ENCODE measurements at places on chromosomes 3 and 15.

GRCh38 chr3:188348435-188349244, 194.7 kb downstream of the LPP start:
- DNase-seq: no peak

GRCh38 chr3:45929042-45929679, 14.1 kb upstream of the CXCR6 start:
- DNase-seq: no peak

DNA sequence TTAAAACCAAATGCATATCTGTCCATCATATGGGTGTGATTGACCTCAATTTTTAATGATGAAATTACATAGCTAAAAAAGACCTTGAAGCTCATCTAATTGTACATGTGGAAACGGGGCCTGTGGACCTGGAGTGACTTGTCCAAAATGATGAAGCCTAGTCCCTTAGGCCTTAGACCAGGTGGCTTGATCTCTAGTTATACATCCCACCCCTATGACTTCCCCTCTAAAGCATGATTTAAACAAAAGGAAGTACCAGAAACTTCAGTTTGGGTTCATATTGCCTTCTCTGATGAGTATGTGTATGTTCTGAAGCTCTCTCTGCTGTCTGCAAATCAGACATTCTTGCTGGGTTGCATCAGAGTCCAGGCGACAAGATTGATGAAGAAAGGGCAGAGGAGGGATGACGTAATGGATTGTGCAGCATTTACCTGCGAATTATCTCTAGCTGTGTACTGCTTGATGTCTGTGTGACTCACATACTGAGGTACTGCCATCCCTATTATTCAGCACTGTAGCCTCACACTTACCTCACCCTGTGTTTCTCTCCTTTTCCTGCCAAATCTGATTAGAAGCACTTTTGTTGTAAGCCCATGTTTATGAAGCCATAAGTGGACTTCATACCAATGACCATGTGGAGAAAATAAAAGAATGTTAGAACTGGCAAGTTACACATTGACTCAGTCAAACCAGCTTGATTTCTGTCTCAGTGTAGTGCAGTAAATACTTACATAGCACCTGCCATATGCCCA, 111.5 kb downstream of the FILIP1L start:
- peak; percentile 30 for DNase-seq

DNA sequence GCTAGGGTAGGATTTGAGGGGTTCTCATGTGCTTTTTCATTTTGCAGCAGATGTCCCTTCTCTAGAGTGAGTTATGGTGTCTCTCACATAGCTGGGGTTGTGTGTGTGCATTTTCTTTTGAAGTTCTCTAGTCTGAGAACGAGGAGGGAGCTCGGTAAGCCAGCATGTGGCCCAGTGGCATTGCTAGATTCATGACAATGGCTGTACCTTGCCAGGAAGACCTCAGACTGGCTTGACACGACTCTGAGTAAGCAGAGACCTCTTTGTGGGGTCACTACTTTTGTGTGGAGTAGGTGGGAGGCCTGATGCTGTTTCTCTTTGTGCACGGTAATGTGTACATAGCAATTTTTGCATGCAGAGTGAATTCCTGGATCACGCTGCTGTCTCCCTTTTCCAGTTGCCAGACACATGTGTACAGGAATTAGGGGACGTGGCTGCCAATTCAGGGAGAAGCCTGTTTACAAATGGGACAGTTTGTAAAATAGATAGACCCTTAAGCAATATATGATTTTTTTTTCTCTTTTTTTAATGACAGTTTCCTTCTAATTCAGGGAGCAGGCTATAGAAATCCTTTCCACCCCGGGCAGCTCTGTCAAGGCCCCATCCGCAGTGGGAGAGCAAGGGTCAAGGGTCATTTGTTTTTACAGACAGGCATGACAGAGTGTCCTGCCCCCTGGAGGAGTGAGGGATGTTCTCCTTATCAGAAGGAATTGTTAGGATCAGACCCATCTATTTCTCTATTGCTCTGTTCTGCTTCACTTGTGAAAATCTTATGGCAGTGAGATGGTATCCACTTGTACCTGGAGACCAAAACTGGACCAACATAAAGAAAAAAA, 4.6 kb downstream of the CACNA1D start:
- no peak for DNase-seq

DNA sequence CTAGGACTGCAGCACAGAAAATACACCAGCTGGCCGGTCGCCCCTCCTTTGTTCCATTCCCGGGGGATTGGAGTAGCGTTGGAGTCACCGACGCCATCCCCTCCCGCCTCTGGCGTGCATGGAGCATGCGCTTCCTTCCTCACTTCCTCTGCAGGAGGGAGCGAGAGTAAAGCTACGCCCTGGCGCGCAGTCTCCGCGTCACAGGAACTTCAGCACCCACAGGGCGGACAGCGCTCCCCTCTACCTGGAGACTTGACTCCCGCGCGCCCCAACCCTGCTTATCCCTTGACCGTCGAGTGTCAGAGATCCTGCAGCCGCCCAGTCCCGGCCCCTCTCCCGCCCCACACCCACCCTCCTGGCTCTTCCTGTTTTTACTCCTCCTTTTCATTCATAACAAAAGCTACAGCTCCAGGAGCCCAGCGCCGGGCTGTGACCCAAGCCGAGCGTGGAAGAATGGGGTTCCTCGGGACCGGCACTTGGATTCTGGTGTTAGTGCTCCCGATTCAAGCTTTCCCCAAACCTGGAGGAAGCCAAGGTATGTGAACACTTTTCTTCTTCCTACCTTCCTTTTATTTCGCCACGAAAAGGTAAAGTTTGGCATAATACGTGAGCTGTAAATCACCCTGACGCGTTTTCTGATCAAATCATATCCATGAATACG, at the start of gene SCG3:
Gene SCG3, plus strand, starts transcription at position 201 of the 661 bp plus-strand sequence. Its CDS starts 253 bp downstream, at position 454.
- DNase-seq: peak; percentile 81

DNA sequence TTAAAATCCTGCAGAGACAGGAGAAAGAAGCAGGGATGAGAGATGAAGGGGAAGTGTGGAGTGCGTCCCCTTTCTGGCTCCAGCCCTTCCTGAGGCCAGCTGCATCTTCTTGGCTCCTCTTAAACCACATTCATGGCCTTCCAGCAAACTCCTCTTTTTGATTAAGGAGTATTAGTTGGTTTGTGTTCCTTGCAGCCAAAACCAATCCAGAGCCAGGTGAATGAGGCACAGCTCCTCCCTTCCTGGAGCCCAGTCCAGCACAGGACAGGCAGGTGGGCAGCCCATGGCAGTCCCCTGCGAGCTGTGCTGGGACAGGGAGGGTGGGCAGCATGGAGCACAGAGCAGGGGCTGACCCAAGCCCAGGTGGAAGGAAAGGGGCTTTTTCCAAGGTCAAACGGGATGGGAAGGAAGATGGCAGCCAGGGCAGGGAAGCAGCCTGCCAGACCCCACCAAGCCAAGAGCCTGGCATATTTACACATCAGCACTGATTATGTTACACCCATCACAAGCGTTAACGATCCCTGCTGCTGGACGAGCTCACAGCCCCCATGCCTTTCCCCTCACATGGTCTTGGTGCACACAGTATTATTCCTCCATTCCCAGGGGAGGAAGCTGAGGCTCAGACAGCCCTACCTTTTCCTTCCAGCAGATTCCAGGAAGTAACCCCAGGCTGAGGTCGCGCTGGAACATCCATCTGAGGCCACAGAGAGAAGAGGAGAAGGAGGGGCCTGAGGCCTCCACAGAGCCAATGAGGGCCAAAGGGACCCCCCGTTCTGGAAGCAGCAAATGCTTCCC, 175.6 kb downstream of the SMAD6 start:
- DNase-seq: no peak

- DNase-seq: no peak
These were observed 26.0 kb downstream of the NBEAL2 start for GRCh38 chr3:47005212-47006144.

GRCh38 chr3:79215286-79215685, 552.5 kb downstream of the ROBO1 start:
- DNase-seq: no peak

GRCh38 chr3:121064121-121064520, 156.1 kb downstream of the STXBP5L start:
- no peak for DNase-seq

GRCh38 chr3:9716801-9717555, 13.3 kb downstream of the CPNE9 start:
- no peak for DNase-seq

GRCh38 chr15:46685096-46685495, 1032.2 kb upstream of the SEMA6D start:
- DNase-seq: no peak

GRCh38 chr15:79973456-79974195, 2.6 kb upstream of the BCL2A1 start:
- DNase-seq: no peak

- DNase-seq: no peak
These were observed 214.9 kb downstream of the IL20RB start for GRCh38 chr3:137172728-137173127.

- no peak for DNase-seq
These were observed 26.2 kb downstream of the TKT start for GRCh38 chr3:53229606-53230005.

- no peak for DNase-seq
These were observed 63.2 kb upstream of the TNFSF10 start for GRCh38 chr3:172586436-172586835.

DNA sequence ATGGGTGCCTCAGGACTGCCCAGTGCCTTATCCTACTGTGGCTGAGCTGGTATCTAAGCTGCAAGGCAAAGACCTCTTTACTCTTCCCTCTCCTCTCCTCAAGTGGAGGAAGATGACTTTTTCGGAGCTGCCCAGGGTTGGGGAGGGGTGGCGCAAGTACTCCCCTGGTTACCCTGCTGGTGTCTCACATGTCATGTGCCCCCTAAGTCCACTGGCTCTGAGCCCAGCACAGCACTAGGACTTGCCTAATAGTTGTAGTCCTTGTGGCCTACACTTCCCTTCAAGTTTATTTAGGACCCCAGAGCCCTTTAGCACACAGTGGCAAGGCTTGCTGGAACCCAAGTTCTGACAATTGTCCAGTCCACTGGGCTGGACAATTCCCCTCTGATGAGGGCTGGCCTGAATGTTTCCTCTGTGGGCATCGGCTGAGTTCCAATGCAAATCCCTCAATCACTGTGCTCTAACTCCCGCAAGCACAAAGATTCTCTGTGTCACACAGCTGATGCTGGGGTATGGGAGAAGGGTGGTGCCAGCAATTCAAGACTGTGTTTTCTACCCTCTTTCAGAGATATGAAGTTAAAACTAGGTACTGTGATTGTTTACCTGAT, 60.4 kb downstream of the UQCC5 start:
- DNase-seq: no peak

DNA sequence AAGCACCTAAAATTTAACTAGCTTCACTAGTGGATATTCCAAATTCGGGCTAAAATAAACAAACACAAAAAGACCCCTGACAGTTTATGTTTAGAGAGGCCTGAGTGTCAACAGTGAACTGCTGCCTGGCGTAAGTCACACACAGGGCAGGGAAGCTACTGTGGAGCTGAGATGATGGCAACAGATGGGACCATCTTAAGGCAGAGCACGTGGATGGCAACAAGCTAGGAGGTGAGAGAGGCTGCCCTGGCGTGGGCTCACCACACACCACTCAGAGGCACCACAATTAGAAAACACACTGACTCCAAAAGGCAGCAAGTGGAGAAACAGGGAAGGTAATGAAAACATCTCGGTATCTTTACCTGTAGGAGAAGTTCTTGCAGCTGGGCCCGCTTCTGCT, 93.3 kb downstream of the ATP1B3 start:
- no peak for DNase-seq

DNA sequence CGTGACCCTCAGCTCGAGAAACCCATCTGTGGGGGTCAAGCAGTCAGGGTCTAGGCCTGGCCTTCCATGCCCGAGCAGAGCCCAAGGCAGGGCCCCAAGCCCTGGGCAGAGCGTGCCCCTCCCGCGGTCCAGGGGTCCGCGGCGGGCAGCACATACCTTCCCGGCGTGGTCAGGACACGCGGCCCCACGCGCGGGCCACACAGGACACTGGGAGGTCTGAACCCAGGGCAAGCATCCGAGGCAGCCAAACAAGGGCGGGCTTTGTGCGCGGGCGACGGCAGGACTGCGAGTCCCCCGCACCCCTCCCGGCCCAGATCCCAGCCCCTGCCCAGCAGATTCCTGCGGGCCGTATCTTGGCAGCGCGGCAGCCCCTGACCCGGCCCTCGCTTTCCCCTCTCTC, 61.6 kb upstream of the ACAN start:
- DNase-seq: no peak

DNA sequence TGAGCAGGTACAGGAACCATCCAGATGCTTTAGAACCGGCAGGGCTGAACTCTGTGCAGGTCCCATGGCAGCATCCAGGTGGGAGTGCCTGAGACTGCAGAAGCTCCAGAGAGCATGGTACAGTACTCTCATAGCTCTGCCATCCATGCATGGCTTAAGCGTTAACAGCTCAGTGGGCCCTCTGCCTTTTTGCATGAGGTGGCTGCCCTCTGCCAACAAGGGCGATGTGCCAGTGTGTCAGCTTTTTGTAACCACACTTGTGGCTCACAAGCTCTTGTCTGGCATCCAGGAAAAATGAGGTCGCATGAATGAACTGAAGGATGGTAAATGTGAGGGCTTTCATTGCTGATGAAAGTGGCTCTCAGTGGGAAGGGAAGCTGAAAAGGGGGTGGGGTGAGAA, 950.1 kb downstream of the DIPK2A start:
- no peak for DNase-seq

GRCh38 chr15:101174152-101174920, 77.5 kb downstream of the CHSY1 start:
- DNase-seq: no peak

DNA sequence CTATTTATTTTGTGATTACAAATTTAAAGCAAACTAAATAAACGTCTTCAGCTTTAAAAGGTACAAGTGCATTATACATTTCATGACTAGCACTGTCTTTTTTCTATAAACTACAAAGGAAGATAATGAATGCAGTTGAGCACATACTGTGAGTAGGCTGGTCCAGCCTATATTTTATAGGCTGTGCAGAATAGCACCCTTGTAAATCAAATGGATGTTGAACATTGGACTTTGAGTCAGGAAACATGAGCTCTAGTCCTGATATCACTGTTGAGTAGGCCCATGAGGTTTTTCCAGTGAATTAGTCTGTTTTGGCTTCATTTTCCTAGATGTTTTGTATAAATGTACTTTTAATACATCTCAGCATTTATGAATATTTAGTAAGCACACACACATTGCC, 447.3 kb upstream of the KCNMB2 start:
- no peak for DNase-seq

- no peak for DNase-seq
These were observed 25.0 kb upstream of the TMC3 start for GRCh38 chr15:81398910-81399551.

DNA sequence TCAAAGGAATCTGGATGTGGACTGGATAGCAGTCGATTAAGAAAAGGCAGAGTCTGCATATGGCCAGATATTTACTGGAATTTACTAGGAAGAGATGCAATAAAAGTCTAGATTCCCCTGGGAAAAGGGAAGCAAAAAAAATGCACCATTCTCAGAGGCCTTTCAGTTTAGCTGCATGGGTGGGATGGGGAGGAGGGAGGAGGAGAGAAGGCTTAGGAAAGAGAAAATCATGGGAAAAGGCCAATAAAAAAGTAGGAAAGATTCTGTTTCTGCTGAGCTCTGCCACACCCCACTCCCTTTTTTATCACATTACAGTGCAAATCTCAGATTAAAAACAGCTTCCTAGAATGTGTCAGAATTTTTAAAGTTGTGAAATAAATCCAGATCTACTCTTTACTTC, 103.6 kb downstream of the ADAMTS9 start:
- DNase-seq: no peak
